Sciatic nerve (tissue), 2 donors: ENCODE measurements at places on chromosomes 5 and 9. TPM values are rescaled to one million over a fixed set of nuclear protein-coding genes. Genes with fewer than 3 reads are reported as not detected.

Gene PCDH1
- 36.4 TPM for total RNA-seq

Gene PCDHGC5
- total RNA-seq = 3.8 TPM

Gene SLC22A4
- 5.7 TPM for total RNA-seq

Gene QRFP
- total RNA-seq = not detected

Gene RMRP
- 12,220 TPM for total RNA-seq

Gene MRPL22
- total RNA-seq = 37.3 TPM

Gene TICAM2
- total RNA-seq = 5.9 TPM

Gene SPINK6
- not detected for total RNA-seq

GRCh38 chr9:93071464-93071863, 13.0 kb downstream of the SUSD3 start:
- no peak for DNase-seq

- DNase-seq = no peak
These were observed 27.1 kb upstream of the TENT2 start for GRCh38 chr5:79585116-79585515.

DNA sequence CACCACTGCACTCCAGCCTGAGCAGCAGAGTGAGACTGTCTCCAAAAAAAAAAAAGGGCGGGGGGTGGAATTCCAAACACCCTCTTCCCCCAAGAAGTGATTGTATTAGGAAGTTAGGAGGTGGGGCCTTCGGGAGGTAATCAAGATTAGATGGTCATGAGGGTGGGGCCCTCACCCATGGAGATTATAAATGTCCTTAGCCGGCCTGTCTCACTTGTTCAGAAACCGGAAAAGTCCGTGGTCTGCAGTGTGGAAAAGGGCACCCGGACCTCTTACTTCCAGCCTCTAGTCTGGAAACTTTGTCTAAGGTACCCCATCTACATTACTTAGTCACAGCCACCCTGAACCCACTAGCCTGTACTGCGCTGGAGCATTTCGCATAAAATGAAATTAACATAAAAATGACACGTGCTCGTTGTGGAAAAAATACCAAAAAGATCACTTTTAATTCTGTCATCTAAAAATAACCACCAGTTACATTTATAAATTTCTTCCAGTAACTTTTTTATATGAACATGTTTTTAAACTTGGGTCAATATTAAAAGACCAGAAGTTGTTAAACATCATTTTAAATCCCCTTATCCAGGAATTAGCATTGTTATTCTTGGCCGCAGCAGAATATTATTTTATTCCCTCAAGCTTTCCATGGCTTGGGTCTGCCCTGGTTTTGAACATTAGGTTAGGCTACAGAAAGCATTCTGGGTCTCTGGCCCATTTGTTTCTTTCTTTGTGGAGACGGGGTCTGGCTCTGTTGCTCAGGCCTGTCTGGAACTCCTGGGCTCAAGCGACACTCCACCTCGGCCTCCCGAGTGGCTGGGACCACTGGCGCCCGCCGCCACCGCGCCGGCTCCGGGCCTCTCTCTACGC, 1.2 kb upstream of the CKS2 start:
- no peak for DNase-seq

- DNase-seq = no peak
These were observed 412.1 kb upstream of the ADAMTSL1 start for GRCh38 chr9:18061856-18062255.

DNA sequence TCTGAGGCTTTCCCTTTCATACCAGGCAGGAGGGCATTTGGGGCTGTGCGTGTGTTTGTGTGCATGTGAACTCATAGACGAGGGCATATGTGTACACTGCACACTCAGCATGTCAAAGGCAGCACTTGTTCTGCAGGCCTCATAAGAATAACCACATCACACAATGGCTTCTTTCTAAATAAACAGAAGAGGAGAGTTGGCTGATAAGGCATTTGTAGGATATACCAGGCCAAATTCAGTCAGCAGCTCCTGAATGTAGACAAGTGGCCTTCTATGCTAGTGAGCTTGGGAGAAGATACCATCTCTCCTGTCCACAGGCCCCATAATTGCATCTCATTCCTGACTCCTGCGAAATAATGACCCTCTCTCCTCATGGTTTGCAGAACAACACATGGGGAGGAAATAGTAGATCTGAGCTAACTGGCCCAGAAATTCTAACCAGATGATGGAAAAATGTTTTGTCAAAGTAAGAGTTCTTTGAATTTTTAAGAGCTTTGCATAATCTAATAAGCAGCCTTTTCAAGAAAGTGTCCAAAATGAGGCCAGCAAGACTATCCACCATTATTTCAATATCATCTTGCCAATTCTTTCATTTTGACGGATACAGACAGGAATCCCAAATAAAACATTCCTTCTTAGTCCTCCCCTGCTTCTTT, 60.5 kb upstream of the GAS1 start:
- no peak for DNase-seq

DNA sequence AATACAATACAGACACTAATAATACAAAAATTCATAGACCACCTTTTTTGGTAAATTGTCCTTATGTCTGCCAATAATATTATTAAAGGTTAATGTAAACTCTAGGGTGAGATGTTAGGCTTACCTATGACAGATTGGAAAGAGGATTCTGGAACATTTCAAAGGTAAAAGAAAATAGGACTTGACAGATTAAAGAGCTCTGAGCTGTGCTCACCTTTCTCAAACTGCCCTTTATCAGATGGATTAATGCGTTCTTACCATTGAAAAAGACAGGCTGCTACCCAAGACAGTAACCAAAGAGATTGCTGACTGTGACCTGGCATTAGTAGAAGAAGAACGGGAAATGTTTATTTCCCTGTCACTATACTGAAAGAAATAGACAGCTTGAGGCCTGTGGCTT, 156.1 kb upstream of the MRPS30 start:
- no peak for DNase-seq

GRCh38 chr9:71729816-71730526, 38.3 kb downstream of the CEMIP2 start:
- DNase-seq = no peak

DNA sequence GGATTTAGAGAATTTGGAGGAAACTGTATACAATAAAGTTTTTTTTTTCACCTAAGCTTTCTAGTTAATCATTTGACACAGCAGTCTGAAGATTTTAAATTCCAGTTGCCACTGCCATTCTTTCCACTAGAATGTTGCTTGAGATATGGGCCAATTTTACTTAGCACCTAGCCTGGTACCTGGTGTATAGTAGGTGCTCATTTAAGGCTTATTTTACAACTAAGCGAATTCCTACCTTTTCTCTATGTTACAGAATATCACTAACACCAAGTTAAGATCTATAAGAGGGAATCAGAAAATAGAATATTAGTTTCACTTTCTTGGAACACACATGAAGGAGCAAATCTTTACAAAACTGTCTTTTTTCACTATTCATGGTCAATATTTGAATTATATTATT, 3.2 kb upstream of the DDX4 start:
- DNase-seq = no peak

GRCh38 chr5:170491479-170491878, 12.3 kb upstream of the KCNIP1 start:
- no peak for DNase-seq

GRCh38 chr5:72474516-72474915, 32.7 kb downstream of the ZNF366 start:
- no peak for DNase-seq

GRCh38 chr9:32431940-32432555, 47.6 kb downstream of the ACO1 start:
- DNase-seq = peak; percentile 67

- DNase-seq = no peak
These were observed 54.0 kb downstream of the CCDC171 start for GRCh38 chr9:15606643-15607472.

DNA sequence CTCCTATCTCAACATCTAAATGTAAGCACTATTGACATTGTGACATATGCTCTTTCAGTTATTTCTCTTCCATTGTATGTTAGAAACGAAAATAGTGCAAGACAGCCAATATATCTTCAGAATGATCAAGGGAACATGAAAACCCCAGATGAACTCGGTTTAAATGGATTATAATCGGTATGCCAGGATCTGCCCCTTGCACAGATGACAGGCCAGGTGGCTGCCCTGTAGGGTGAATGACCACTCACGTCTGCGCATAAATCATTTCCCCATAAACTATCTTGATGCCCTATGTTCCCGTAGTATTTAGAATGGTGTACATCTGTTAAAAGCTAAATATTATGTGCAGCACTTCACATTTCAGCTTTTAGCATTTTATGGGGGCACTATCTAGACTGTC, 69.7 kb upstream of the RANBP3L start:
- DNase-seq = no peak

DNA sequence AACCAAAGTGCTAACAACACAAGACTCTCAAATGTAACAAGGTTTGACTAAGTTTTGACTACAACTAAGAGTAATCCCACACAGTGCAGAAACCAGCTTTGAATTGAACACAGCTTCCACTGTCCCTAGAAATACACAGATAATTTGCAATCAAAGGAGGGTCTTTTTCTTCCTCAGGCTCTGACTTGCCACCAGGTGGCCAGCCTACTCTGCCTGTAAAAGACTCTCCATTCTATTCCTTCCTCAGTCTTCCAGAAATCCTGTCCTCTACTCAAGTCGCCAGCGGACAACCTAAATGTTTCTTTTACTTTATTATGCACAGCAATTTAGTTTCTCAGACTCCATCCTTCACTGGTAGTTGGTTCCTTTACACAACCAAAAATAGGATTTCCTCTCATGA, 32.2 kb upstream of the MCTP1 start:
- DNase-seq = no peak

- DNase-seq = peak; percentile 78
These were observed 83.4 kb downstream of the RAPGEF1 start for GRCh38 chr9:131656356-131657036.

DNA sequence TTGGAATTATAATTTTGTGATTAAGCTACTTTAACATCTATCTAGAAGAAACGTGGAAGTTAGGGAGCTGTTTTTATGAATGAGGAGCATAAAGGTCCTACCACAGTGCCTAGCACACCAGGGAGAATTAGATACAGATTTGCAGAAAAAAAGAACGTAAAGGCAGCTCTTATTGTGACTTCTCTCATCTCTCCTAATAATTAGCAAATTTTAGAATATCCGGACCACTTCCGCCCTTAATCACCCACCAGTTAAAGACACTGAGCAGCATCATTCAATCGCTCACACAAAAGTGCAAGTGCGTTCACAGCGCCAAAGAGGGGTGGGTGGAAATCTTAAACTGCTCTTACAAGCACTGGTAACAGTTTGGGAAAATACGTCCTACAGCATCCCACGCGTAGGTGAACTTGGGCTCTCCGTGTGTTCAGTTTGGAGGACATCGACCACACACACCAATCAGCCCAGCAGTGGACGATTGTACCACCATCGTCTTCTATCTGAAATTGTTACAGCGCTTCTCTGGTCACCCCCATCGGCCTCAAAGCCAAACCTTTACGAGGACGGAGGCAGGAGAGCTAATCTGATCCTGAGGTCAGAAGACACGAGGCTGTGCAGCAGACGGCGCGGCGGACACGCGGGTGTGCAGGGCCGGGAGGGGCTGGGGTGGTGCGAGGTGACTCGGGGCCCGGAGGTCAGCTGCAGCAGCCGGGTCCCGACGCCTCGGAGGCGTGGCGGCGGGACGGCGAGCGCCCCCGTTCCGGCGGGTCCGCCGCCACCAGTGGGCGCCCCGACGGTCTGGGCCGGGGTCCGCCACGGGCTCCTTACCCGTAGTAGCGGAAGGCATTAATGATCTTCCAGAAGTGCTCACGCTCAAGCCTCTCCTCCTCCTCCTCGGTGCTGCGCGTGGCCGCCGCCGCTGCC, 646 bp downstream of the CARNMT1 start:
- DNase-seq = peak; percentile 74

- no peak for DNase-seq
These were observed 264.7 kb upstream of the NR4A3 start for GRCh38 chr9:99556998-99557397.

DNA sequence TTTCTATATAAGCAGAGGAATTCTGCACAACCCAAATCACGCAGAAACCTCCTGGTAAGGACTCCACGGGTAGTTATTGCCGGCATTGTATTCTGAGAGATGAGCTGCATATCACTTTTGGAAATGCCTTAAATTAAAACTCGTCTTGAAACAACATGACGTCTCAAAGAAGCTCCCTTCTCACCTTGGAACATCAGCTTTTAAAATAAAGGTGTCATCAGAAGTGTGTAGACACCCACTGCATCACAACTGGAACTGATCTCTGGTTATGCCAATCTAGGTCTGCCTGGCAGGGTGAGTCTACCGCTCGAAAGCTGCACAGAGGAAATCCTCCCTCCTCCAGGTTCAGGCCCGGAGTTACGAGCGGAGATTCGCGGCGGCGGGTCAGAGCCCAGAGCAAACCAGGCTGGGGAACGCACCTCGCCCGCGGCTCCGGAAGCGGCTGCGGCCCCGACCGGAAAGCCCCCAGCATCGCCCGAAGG, 974 bp upstream of the SLC12A2 start:
- no peak for DNase-seq

GRCh38 chr5:161230221-161230620, 316.3 kb downstream of the GABRB2 start:
- DNase-seq = no peak

- DNase-seq = no peak
These were observed 37.3 kb downstream of the ARHGEF28 start for GRCh38 chr5:73663161-73663859.

DNA sequence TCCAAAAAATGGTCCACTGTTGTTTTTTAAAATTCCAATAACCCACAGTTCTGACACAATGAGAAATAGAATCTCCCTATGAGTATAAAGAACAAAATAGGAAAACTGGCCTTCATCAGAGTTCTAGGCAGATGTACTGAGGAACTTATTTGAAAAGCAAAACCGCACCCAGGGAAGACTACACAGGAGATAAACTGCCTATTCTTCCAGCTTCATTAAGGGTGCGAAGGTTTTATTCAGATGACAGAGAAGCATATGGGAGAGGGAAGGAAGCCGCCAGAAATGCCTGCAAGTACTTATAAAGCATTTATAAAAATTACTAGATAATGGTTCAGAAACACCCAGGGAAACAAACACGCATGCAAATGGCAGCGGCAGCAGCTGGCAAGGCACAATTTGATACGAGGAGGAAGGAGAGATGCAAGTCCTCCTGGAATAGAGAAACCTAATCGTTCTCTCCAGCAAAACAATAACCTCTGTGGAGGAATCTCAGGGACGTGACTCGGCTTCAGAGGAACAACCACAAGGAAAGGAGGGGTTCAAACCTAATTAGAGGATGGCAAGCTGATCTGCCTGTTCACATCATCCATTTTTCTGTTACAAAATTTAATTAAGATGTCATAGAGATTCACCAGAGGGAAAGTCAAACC, 9.0 kb downstream of the TTLL11 start:
- no peak for DNase-seq

DNA sequence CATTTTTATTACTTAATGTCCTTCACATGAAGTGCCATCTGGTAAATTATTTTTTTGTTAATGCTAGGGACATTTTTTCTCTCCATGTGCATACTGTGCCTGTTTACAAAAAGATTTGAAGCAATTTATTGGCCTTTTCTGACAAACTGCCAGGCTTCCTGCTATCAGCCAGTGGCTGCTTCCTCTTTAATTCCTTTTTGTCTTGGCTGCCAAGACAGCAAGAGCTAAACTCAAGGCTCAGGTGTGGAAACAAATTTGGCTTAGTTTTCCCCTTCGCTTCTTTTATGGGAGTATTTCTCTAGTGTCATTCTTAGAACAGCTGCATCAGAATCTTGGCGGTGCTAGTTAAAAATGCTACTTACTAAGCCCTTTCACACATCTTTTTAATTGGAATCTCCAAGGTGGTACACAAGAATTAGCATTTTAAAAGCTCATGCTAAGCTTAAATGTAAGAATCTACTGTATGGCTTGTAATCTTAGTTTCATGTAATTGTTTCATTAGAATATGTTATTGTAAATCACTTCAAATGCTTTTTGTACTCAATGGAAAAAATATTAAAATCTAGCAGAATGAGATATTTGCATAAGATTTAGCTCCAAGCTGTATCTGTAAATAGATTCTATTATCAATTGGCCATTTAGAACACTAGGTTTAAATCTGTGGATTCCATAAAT, 134.2 kb upstream of the RASGRF2 start:
- DNase-seq = no peak
